Activated naive CD8-positive, alpha-beta T cell treated with anti-CD3 and anti-CD28 coated beads, Interleukin-2, amount 10 ng/mL, durations not matched to agents 7 days and 5 days (primary cell): ENCODE measurements at places on chromosomes 4 and X. TPM values are rescaled to one million over a fixed set of nuclear protein-coding genes. Genes with fewer than 3 reads are reported as not detected.

TLR6 gene
- 4.8 TPM for total RNA-seq

DNA sequence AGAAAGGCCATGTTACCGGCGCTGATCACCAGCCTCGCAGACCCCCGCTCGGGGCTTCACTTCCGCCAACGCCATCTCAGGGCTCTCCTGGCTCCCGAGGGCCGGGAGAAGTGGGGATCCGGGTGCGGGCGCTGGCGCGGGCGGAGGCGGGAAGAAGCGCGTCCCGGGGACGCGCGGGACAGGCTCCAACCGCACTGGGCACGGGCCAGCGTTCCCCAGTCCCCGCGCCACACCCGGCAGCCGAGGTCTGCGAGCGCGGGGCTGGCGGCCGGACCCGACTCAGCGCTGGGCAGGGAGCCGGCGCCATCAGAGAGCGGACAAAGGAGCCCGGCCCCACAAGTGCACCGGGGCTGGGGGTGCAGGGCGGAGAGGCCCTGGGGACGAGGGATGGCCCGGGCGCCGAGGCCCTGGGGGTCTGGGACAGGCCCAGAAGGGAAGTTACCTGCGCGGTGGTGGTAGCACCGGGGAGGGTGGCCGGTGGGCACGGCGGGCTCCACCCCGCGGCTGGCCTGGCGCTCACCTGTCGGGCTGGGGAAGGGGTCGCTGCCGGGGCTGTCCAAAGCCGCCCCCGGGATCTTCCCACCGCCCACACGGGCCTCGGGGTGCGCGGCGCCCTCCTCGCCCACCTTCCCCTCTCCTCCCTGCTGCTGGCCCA, 449 bp downstream of the CTPS2 start:
- DNase-seq, result peak; percentile 38

DNA sequence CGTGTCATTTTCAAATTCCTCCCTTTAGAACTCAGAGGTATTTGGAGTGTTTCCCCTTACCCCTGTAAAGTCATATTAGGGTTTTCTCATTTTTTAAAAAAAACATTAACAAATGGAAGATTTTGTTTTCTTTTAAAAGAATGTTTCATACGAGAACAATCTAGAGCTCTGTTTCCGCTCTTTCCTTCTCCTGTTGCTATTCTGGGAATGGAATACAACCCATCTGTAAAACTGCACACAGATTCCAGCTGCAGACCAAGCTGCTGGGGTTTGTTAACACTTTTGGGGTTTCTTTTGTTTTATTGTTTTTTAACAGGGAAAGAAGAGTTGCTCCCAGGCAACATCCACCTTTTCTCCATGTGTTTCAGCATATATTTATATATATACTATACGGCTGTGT, 61.3 kb downstream of the HCCS start:
- DNase-seq, result no peak

- no peak for DNase-seq
Observed at GRCh38 chr4:154234576-154234975, 257.0 kb downstream of the DCHS2 start.

MYOZ2 gene
- total RNA-seq, result not detected

- peak; percentile 38 for DNase-seq
Observed at GRCh38 chrX:137031517-137032340, 2.1 kb downstream of the GPR101 start.

SYTL4 gene
- not detected for total RNA-seq

- no peak for DNase-seq
Observed at GRCh38 chrX:154840856-154841255, 6.4 kb upstream of the SMIM9 start.

DNA sequence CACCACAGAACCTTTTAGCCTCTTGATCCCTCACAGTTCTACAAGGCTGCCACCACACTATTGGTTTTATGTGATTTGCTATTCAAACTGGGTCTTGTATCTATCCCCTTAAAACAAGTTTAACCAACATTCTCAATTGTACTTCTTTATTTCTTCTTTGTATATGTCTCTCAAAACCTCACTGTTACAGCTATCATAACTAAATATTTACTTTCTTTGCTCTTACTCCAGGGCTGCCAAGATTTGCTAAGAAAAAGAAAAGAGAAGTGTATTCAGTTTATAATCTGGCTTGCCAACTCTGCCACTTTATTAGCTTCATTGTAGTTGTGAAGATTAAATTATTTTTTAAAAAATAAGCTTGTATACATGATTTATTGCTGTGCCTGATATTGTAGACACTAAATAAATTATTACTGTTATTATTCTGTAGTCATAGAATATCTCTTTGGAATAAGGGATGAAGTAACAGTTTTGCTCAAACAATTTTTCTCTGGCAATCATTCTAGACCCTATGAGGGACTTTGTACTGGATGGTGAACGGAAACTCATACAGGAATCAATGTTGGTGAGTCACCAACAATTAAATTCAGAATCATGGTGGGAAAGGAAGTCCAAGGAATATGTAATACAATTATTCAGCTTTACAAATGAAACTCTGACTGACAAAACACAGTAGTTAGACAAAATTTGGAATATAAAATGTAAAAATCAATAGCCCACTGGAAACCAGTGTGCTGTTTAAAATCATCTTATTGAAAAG, 127.1 kb upstream of the DCAF8L1 start:
- DNase-seq, result no peak

DNA sequence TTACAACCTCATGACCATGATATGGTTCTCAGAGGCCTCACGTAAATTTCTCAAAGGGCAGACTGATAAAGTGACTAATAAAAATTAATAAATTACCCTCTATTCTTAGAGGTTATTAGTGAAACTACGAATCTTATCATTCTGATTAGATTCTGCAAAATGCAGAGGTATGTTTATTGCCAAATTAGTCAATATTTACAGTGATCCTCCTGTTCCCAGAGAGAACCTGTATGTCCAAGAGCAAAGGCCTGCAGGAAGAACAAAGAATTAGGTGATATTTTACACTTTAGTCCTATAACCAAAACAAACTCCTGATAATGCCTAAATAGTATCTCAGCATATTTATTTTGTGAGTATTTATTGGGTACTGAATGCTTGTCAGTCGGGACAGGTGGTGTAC, 58.1 kb downstream of the FAM13A start:
- no peak for DNase-seq

CCNA2 gene
- total RNA-seq, result 86.4 TPM

DNA sequence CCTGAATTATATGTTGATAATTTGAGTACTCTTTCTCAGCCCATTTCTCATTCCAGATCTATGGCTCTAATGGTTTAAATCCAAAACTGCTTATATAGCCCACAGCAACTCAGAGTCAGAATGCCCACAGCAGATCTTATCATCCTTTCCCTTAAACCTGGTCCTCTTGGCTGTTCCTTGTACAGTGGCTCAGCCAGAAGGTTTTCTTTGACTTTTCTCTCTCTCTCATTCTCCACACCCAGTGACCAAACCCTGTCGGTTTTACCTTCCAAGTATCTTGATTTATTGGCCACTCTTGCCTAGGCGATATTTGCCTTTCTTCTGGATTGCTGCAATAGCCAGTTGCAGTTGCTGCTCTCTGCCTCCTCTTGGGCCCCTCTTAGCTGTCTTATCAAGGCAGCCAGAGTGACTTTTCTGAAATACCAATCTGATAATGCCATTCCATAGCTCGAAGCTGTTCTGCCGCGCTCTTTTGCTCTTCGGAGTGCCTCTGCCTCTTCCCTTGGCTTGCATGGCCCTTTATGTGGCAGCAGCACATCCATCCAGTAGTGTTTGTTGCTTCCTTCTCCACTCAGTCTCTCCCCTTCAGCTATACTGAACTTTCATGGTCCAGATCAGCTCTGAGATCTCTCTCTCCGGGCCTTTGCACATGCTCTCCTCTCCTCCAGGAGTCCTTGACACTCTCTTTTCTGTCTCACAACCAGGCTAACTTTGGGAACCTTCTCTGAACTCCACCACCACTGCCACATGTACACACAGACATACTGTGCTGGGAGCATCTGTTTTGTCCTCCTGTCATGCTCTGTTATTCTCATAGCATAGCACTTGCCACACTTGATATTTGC, 11.8 kb downstream of the GAB1 start:
- DNase-seq, result no peak

USP17L29 gene
- not detected for total RNA-seq

PABPC1L2B gene
- not detected for total RNA-seq

DNA sequence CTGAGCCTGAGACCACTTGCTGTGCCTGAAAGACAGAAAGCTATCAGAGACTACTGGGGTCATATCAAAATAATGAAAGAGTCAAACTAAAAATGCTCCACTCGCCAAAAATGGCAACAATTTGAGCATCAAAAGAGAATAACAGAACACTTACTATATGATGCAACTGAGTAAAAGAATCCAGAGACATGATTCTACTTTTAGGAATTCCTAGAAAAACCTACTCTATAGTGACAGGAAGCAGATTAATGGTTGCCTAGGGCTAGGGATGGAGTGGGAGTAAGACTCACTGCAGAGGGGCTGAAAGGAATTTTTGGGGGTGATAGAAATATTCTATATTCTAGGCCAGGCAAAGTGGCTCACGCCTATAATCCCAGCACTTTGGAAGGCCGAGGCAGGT, 29.4 kb upstream of the SLAIN2 start:
- no peak for DNase-seq

DNA sequence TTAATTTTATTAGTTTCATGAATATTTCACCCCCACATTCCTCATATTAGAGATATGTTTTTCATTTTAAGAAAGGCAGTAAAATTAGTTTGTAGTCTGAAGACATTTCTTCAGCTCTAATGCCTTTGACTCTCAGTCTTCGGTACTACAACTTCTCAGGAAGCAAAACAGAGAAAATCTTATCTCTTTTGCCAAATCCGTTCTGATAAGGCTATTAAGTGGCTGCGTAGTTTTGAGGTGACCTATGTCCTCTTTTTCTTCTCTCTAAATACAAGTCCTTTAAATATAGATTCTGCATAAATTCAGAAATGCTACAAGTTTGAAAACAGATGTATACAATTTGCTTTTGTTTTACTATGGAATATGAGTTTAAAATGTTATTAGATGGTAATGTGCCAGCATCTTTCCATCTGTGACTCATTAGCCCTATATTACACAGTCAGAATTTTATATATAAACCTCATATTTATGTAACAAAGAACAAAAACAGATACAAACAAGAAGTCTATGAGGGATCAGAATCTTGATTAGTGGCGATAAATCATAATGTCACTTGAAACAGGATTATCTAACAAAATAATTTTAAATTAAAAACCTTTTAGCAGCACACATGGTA, 181.2 kb upstream of the ETNPPL start:
- DNase-seq, result no peak

- DNase-seq, result no peak
Observed at GRCh38 chr4:148021686-148022085, 289.8 kb downstream of the ARHGAP10 start.
